ENCODE measurements at places on chromosomes 12 and 14. TPM values are rescaled to one million over a fixed set of nuclear protein-coding genes. Genes with fewer than 3 reads are reported as not detected.

DNA sequence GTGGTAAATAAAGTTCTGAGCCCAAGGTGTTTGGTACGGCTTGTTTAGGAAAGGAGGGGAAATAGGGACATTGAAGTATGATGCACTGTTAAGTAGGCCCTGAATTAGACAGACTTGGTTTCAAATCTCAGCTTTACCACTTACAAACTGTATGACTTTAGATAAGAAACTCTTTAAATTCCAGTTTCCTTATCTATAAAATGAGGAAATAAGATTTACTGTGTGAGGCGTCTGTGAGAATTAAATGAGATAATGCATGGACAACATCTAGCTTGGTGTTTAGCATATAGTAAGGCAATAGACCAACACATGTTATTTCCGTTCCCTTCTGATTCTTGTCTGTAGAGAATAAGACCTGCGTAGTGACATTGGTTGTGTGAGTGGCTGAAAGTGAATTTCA is 7.0 kb downstream of the NCKAP1L start:
- DNase-seq = no peak
- H3K36me3 ChIP-seq = peaks cover 69% of the 10 kb centered on the region
- no peaks in the 10 kb centered on the region for H3K27me3 ChIP-seq
- no peak overlapping the region for H3K4me3 ChIP-seq
- H3K4me1 ChIP-seq = peaks cover 10% of the 10 kb centered on the region

DNA sequence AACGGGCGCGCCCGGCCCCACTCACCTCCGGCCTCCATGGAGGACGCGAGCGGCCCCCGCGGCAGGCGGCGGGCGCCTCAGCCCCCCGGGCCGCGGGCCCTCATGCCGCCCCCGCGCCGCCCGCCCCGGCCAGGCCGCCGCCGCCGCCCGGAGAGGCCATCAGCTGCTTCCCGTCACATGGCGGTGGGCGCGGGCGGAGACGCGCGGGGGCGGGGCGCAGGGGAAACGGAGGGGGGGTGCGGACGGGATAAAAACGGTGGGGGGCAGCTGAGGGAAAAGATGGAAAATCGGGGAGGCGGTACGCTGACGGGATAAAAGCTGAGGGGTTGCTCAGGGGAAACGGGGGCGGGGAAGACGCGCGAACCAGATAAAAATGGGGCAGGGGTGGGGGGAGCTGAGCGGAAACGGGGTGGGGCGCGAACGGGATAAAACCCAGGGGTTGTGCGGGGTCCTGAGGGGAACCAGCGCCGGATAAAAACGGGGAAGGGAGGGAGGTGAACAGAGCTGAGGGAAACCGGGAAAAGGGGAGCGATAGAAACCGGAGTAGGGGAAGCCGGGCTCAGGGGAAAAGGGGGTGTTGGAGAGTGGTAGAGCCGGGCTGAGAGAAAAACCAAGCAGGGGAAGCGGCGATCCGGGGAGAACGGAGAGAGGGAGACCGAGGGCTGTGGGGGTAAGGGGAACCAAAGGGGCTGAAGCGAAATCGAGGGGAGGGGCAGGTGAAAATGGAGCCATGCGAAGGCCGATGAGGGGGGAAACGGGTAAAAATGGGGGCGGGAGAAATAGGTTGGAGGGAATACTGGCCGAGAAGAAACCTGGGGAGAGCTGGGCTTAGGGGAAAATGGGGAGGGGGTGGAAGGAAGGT is at the start of gene WSB2:
Gene WSB2, minus strand, starts transcription at position 169 of the 862 bp plus-strand sequence. Its CDS starts 131 bp downstream, at position 38.
- H3K27ac ChIP-seq = peak within 1 kb of the TSS; percentile 97
- H3K36me3 ChIP-seq = no peaks in the 10 kb centered on the region
- peaks cover 33% of the 10 kb centered on the region for H3K4me1 ChIP-seq

DNA sequence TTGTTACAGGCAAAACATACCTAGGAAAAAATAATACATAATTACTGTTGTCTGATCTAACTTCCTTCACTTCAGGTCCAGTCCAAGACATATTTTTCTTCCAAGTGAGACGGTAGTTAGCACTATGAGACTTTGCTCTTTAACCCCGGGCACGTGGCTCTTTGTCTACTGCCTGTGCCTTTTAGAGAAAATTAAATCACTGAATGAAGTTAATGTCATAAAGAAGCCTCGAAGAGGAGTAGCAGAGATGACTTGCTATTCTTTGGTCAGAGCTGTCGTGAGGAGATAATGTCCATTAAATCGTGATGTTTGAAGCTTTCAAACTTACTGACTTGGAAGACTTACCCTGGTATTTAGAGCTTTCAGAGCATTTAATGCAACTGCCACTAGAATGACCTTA is 8.7 kb downstream of the TESPA1 start:
- no peak overlapping the region for H3K27ac ChIP-seq
- peaks cover 44% of the 10 kb centered on the region for H3K36me3 ChIP-seq
- H3K4me3 ChIP-seq = no peak overlapping the region
- no peak for DNase-seq

GRCh38 chr14:95784137-95784536 is 70.2 kb upstream of the TCL1A start:
- no peaks in the 10 kb centered on the region for H3K4me1 ChIP-seq
- no peak overlapping the region for H3K4me3 ChIP-seq
- H3K36me3 ChIP-seq = no peaks in the 10 kb centered on the region

- no peak for DNase-seq
- H3K27ac ChIP-seq = no peak overlapping the region
- no peaks in the 10 kb centered on the region for H3K4me1 ChIP-seq
- H3K27me3 ChIP-seq = no peaks in the 10 kb centered on the region
- H3K4me3 ChIP-seq = no peak overlapping the region
These were observed 18.6 kb upstream of the PRKAB1 start for GRCh38 chr12:119649202-119649808.

DNA sequence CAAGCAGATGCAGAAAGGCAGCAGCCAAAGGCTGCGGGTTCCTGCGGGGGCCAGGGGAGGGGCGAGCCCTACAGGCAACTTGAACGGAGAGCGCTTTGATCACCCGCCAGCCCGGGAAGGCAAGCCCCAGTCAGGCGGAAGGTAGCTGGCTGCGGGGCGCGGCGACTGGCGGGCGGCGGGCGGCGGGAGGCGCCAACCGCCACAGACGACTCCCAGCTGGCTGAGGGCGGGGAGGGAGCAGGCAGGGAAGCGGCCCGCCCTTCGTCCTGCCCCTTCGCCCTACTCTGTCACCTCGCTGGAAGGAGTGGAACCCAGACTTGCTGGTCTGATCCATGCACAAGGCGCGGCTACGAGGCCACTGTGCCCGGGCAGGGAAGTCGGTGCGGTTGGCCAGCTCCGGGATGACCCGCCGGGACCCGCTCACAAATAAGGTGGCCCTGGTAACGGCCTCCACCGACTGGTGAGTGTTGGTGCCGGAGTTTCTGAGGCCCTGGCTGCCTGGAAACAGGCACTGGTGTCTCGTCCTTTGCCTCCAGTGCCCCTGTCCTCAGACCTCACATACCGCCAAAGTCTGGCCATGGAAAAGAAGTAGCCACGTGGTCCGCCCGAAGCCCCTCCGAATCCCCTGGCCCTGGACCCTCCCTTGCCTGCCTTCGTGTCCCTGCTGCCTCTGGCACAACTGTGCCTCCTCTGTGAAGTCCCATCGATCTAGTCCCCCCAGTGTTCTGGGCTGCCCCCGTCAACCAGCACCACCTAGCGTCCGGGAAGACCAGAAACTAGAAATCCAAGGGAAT is 15.4 kb upstream of the CARMIL3 start:
- H3K27ac ChIP-seq = peak overlapping the region; percentile 65
- DNase-seq = peak; percentile 49
- no peaks in the 10 kb centered on the region for H3K36me3 ChIP-seq
- H3K4me3 ChIP-seq = peak overlapping the region; percentile 62
- H3K27me3 ChIP-seq = no peaks in the 10 kb centered on the region

DNA sequence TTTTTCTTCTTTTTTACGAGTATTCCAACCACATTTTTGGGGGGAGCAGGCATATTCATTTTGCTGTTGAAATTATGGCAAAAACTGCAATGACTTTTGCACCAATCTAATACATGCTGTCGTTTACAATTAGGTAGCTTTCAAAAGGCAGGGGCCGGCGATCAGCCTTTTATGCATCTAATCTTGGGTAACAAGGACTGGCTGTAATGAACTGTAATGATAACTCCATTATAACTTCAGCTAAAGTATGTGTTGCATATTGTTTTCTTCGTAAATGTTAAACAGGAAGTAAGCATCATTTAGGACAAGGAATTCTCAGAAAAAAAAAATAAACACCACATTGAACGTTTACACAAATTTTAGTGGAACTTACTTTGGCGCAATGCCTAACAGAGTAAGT is 30.3 kb upstream of the KLRF1 start:
- no peak overlapping the region for H3K4me3 ChIP-seq
- no peak overlapping the region for H3K27ac ChIP-seq
- no peaks in the 10 kb centered on the region for H3K27me3 ChIP-seq
- no peak for DNase-seq
- H3K36me3 ChIP-seq = no peaks in the 10 kb centered on the region

DNA sequence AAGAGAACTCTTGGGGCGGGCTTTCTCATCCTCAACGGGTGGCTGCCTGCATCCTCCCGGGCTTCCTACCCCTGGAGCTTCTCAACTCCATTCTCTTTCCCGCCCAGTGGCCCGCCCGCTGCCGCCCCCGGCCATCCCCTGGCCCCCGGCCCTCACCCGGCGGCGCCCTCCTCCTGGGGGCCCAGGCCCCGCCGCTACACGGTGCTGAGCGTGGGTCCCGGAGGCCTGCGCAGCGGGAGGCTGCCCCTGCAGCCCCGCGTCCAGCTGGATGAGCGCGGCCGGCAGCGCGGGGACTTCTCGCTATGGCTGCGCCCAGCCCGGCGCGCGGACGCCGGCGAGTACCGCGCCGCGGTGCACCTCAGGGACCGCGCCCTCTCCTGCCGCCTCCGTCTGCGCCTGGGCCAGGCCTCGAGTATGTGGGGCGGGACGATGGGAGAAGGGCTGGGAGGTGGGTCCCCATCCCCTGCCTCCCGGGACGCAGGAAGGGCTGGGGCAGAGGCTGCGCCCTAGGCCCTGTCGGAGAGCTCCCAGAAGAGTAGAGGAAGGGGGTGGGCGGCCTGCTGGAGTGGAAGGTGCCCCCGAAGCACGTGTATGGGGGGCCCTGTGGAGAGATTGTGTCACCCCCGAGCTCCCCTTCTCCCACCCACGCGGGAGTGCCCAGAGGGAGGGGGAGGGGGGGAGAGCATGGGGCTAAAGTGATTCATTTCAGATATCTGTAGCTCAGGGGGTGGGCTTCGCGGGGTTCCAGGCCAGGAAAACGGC is 1.5 kb downstream of the LAG3 start:
- H3K27ac ChIP-seq = peak overlapping the region; percentile 71
- H3K27me3 ChIP-seq = peaks cover 21% of the 10 kb centered on the region
- H3K4me3 ChIP-seq = peak overlapping the region; percentile 31
- no peaks in the 10 kb centered on the region for H3K36me3 ChIP-seq

- no peaks in the 10 kb centered on the region for H3K36me3 ChIP-seq
- no peaks in the 10 kb centered on the region for H3K4me1 ChIP-seq
- H3K27me3 ChIP-seq = no peaks in the 10 kb centered on the region
These were observed 46.9 kb upstream of the CAND1 start for GRCh38 chr12:67222302-67222701.

DNA sequence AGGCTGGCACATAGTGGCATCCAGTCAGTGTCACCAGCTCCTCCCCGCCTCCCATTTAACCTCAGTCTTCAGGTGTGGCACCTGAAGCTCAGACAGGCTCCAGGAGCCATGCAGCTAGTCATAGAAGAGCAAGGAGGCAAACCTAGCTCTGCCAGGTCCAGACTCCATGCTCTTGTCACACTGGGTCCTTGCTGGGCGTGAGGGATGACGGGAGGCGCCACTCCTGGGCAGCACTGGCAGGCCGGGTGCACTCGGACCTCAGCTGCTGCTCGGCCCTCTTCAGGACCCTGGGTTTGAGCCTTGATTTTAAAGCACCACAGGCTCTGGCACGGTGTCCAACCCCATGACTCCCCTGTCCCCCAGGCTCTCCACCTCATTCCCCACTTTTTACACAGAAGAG is 24.1 kb downstream of the ITPK1 start:
- DNase-seq = no peak
- H3K27me3 ChIP-seq = no peaks in the 10 kb centered on the region
- no peaks in the 10 kb centered on the region for H3K36me3 ChIP-seq
- no peak overlapping the region for H3K4me3 ChIP-seq

DNA sequence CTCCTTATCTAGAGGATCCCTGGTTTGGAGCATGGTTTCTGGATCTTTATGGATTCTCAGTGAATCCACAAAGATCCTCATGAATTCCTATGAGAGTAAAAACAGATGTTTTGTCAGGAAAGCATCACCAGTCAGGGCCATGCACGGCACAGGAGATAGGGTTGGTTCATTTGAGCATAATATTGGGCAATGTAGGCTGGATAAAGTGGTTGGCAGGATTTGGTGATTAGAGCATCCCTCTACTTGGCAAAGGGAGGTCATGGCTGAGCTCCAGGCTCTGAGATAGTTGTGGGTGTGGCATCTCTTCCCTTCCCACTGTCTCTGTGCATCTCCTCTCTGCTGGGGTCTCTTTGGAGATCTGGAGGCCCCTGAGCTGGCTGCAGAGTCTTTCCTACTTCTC is 149.8 kb downstream of the DACT1 start:
- no peaks in the 10 kb centered on the region for H3K27me3 ChIP-seq
- H3K36me3 ChIP-seq = no peaks in the 10 kb centered on the region
- no peak for DNase-seq
- H3K27ac ChIP-seq = no peak overlapping the region
- no peak overlapping the region for H3K4me3 ChIP-seq

- no peaks in the 10 kb centered on the region for H3K36me3 ChIP-seq
- no peak overlapping the region for H3K27ac ChIP-seq
- H3K4me1 ChIP-seq = no peaks in the 10 kb centered on the region
- H3K27me3 ChIP-seq = no peaks in the 10 kb centered on the region
These were observed 7.6 kb upstream of the FLVCR2 start for GRCh38 chr14:75570797-75571196.

Gene OR6C68
- total RNA-seq = not detected

Gene PROX2
- 5.1 TPM for total RNA-seq

Gene DNAI7
- total RNA-seq = 0.48 TPM

Gene SVOP
- not detected for total RNA-seq

Gene SPX
- total RNA-seq = 1.2 TPM

Gene GLS2
- total RNA-seq = 1.2 TPM

All from natural killer cell (primary cell).